ENCODE measurements at places on chromosomes 12 and 14.

GRCh38 chr12:129588142-129588541, 315.7 kb downstream of the TMEM132D start:
- DNase-seq: no peak

GRCh38 chr14:104361921-104362681, 217.5 kb upstream of the C14orf180 start:
- no peak for DNase-seq

DNA sequence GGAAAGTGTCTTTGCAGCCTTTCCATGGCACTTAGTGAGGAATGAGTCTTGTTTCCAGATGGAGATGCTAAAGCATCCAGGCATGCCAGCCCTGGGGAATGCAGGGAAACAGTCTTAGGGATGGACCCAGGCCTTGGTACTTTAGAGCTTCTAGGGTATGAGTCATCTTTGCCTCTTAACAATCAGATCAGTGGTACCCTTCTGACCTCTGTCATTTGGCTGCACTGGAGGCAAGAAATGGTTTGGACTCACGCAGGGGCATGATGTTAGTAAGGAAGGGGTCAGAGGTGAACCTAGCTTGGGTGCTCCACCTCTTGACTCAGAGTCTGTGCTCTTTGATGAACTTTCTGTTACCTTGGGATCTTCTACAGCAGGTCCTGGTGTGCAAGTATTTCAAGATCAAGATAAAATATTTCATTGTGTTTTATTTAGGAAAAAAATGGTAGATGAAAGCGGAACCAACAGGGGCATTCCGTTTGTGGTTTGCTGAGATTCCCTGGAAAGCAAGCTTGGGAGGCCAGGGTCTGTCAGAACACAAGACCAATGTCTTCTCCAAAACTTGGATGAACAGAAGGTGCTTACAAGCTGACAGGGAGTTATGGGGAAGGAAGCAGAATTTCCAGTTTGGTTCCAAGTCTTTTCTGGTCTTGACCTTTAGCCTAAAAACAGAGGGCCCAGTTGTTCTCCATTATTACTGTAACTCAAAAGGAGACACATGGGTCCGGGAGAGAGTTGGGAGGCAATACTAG, 216.2 kb downstream of the ZFP36L1 start:
- no peak for DNase-seq

- peak; percentile 14 for DNase-seq
Observed at GRCh38 chr12:111024205-111024801, 103.9 kb upstream of the MYL2 start.

GRCh38 chr12:121648458-121649028, 20.9 kb downstream of the MORN3 start:
- DNase-seq: no peak

DNA sequence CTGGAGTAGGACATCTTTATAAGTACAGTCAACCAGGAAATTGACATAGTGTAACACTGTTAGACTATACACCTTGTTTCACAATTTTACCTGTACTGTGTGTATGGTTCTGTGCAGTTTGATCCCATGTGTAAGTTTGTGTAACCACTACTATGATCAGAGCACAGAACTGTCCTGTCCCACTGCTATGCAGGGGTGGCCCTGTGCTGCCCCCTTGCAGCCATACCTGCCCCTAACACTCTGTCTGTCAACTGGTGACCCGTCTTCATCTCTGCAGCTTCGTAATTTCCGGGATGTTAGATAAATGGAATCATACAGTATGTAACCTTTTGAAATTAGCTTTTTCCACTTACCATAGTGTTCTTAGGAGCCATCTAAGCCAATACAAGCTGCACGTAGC, 58.7 kb upstream of the RD3L start:
- no peak for DNase-seq

DNA sequence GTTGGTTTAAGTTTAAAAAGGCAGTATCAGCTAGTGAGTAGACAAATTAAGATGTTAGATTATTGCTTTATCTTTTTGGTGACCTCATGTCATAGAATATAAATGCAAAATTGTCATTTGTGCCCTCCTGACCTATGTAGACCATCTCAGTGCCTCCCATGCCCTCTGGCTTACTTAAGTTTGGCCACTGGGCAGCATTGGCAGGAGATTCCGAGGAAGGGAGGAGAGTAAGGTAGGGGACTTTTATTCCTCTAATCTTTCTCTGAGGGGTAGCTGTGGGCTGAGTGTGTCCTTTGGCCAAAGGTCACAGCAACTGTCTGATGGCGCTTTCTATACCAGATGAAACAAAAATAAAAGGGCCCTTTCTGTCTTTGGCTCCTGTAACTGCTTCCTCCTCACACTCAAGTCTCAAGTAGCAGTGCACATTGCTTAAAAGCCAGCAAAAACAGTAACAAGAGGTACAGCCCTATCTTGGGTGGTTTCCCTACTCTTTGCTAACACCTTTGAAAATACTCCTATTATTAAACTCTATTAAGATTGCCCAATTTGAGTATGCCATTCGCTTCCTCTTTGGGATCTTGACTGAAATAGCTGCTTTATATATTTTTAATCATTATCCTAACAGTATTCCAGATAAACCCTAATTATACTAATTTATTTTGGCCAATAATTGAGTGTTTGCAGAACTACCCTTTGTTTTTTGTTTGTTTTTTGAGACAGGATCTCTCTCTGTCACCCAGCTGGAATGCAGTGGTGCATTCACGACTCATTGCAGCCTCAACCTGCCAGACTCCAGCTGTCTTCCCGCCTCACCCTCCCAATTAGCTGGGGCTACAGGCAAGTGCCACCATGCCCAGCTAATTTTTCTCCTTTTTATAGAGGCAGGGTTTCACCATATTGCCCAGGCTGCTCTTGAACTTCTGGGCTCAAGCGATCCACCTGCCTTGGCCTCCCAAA, 56.5 kb upstream of the KCNH3 start:
- DNase-seq: no peak

DNA sequence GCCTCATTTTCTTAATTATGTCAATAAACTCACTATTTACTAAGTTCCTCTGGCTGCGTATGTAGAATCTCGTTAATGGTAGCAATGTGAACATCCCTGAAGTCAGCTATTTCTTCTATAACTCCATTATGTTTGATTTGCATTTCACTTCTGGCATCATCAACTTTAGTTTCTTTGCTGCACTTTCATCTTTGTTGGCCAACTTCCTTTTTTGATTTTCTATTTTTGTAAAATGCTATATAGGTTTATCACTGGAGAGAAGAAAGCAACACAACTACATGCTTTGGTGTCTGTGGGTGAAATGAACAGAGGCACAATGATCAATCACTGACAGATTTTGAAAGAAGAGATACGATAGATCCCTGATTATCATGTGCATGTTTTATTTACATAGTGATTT, 58.5 kb upstream of the ATF7IP start:
- DNase-seq: no peak

DNA sequence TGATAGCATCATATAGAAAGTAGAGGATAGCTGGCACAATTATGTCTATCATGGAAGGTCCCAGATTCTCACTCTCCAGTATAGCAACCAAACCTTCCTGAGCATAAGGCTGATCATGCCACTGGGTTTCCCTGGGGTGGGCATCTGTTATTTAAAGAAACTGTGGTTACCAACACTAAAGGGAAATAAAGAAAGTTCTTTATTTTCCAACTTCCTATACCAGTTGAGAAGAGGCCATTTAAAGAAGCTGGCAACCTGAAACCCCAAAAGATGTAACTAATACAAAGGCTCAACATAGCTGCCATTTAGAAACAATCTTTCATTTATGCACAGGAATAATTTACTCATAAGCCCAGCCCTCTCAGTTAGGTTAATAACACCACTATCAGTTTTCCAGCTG, 3.1 kb downstream of the BCAT1 start:
- DNase-seq: no peak

DNA sequence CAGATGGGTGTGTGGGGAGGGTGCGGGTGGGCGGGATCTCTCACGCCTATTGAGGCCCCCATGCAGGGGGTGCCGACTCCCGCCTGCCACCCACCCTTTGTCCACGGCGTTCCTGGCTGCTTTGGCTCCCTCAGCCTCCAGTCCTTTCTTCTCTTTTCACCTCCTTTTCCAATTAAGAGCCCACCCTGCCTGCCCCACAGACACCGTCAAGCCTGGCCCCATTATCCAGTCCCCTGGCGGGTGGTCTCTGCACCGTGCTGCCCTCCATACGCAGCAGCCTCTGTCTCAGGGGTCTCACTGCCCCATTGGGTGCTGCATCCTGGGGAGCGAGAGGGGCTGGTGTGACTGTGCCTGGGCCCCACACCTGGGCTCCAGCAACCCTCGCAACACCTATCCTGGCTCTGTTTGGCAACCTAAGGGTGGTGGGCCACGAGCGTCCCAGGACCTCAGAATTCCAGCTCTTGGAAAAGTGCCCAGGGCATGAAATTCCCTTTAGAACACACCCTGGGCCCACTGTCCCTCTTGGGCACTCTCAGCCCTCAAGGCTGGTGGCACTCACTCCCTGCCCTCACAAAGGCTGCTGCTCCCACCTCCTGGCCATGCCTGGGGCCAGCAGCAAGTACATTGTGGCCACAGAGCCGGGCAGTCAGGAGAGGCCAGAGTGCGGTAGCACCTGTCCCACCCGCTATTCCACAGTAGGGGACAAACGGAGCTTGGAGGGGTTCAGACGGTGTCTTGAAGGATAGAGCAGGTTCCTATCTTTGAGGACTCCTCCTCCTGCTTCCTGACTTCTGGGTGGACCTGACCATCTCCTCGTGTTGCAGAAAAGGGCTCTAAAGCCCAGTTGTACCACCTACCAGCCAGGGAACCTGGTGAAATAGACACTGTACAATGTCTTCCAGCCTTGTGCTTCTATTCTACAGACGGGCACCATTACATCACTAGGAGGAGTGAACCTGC, 114.1 kb downstream of the KIF26A start:
- no peak for DNase-seq

DNA sequence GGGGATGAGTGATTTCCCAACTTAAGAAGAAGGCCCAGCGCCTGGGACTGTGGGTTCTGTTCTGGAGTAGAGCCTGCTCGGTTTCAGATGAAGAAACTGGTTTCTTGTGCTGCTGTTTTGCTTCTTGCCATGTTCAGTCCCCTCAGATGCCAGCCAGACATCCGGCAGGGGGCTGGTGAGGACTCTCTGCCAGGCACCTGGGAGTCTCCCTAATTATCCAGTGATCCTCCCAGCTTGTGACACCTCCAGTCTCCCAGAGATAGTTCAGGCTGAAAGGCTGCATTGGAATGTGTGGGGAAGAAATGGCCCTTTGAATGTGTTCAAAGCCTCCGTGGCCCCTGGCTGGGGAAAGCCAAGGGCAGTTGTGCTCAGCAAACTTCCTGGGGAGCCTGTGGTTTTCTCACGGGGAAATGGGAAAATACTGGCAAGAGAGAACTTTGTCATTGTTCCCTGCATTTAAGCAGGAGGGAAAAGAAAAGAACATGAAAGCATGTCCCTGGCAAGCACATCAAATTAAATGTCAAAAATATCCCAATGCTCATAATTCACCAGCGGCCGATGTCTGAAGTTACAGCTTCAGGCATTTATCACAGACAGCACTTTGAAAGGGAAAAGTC, 8.5 kb upstream of the SERPINA12 start:
- no peak for DNase-seq

DNA sequence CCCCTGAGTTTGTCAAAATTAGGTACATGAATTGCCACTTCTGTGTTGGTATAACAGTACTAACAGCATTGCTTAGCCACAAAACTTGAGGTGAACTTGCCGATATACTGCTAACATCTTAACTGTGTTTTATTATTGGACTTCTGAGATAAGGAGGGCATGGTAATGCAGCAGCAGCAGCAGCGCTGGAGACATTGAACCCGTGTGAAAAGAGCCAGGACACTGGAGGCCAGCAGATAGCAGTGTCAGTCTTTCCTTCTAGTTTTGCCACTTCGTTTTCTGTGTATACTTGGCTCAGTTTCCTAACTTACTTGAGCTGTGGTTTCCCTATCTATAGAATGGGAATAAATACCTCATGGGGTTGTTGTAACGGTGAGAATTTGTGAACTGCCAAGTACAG, 82.7 kb downstream of the KTN1 start:
- DNase-seq: no peak

DNA sequence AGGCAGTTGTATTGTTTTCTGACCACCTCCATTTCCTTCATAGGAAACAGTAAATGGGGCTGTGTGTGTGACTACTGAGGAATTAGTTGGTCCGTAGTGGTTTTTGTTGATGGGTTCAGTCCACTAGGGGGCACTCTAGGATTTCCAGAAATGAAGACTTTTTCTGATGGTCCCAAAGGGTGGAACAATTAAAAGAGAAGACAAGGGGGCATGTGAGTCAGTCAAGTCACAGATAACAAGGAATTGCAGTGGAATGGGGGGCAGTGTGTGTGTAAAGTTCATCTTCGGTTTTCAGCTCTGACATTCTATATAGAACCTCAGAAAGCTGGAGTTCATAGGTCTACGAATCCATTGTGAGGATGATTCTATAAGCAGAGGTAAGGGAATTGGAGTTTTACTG, 186.6 kb upstream of the OR4E1 start:
- no peak for DNase-seq

All from activated CD8-positive, alpha-beta memory T cell treated with anti-CD3 and anti-CD28 coated beads for 1 hour (primary cell).